ENCODE measurements at places on chromosomes 3 and 15. TPM values are rescaled to one million over a fixed set of nuclear protein-coding genes. Genes with fewer than 3 reads are reported as not detected.
A peak's percentile ranks its signal among the peaks of the same experiment; 100 is the strongest.

The SLC27A2 gene
- total RNA-seq, result 9.9 TPM

The FBXO40 gene
- total RNA-seq, result not detected

DNA sequence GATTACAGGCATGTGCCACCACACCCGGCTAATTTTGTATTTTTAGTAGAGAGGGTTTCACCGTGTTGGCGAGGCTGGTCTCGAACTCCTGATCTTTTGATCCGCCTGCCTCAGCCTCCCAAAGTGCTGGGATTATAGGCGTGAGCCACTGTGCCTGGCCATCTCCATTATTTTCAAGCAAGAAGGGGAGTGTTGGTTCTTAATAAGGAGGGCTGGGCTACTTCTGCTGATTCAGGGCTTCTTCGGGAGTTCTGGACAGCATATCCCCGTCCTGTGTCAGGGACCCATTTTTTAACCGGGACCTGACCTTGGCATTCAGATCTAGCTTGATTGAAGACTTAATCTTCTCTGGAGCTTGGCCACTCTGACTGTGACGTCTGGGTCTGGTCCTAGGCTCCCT, 74.1 kb upstream of the SYN2 start:
- no peak for DNase-seq

DNA sequence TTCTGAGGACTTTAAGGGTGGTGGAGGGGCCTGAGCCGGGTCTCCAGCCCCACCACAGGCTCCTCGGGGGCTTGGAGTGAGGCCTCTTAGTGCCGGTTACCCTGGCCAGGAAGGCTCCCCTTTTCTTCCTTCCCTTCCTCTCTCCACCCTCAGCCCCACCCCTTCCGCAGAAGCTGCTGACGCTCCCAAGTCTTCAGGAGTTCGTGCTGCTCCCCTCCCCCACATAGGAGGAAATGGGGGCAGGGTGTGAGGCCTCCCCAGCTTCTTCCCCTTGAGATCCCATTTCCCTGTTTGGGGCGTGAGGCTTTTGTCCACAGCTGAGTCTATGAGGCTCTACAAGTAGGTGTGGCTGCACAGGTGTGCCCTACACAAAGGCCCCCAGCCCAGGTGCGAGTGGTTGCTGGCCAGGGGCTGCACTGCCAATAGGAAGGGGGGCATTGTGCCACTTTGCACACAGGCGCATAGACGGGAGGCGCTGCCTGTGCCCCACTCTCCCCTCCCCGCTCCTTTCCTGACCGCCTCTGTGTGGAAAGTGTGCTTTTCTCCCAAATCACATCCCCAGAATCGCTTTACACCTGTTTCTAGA, 915 bp upstream of the CALML4 start:
- DNase-seq, result no peak

- no peak for DNase-seq
Measured at GRCh38 chr15:88073391-88073691, 183.2 kb downstream of the NTRK3 start.

DNA sequence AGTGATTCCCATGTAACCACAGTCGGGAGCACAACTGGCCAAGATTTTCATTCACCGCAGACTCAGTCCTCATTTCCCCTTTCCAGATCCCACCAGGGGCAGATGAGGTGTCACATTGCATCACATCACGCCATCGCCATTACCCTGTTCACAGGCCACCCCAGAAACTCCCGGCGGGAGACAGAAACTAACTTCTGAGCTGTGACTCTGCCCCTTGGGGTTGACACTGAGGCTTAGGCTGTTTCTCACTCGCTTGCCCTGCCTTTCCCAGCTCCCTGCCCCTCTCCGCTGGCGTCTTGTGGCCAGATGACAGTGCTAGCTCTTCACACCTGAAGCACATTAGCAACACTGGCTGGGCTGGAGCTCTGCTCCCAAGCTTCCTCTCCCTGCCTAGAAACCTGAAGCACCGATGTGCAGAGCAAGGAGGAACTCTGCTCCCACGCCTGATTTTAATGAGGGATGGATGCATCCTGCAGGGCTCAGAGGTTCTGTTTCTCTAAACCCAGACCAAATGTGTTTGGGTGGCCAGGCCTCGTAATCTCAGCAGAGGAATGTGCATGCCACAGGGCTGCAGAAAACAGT, 88.8 kb upstream of the CTDSPL start:
- DNase-seq, result no peak

DNA sequence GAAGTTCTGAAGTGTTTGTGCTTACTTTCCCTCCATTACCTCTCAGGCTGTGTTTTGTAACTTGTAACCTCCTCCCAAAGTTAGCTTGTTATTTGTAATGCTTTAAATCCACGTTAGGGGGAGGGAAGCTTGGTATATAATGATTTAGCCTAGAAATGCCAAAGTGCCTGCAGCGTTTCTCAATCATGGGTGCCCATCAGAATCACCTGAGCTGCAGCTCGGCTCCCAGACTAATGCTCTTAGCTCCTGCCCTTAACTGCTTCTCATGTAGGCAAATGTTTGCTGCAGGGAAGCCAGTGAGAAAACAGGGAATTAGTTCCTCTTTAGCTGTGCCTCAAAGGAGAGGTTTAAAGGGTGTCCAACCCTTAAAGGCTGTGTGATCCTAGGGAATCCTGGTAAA, 219.2 kb upstream of the NAALADL2 start:
- DNase-seq, result no peak

The RASGRP1 gene
- total RNA-seq, result 105 TPM

The ZNF860 gene
- total RNA-seq, result not detected

GRCh38 chr3:15633159-15633558, 31.6 kb downstream of the BTD start:
- DNase-seq, result no peak

DNA sequence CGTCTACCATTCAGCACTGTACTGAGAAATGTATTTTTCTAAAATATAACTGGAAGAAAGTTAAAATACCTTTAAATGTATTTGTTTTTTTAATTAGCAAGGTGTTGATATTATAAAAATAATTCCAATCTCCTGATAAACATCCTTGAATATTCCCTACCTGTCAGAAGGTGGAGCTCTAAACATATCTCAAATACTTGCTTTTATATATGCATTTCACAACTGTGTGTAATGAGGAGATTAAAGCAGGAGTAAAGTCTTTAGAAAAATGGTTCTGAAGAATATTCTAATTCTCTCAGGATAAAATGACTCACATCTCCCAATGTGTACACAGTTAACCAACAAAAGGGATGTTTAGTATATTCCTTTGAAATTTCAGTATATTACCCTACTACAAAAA, 422.7 kb downstream of the PLCL2 start:
- no peak for DNase-seq

The RASL12 gene
- total RNA-seq, result not detected

DNA sequence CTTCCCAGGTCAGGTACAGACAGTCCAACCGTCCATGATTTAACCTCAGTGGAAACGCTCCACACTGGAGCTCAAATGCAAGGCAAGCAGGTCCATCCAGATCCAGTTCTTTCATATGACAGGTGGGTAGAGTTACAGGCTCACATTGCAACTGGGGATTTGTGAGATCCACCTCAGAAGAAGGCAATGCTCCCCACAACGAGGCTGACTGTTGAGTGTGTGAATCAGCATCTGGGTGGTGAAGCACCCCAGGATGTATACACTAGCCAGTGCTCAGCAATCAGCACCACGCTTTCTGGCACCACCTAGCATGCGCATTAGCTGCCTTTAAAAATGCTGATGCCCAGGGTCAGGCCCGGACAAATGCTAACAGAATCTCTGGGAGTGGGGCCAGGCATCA, 343.5 kb upstream of the ICE2 start:
- no peak for DNase-seq

GRCh38 chr15:42079401-42079908, 14.9 kb downstream of the PLA2G4D start:
- no peak for DNase-seq

The ALDH1L1 gene
- total RNA-seq, result not detected

The TMPRSS7 gene
- not detected for total RNA-seq

GRCh38 chr3:107235928-107236315, 141.3 kb upstream of the CCDC54 start:
- peak; percentile 52 for DNase-seq

The FETUB gene
- not detected for total RNA-seq

The RPL32 gene
- 2,981 TPM for total RNA-seq

The ADGRG7 gene
- total RNA-seq, result 24.7 TPM

The LIPH gene
- total RNA-seq, result not detected

The ATP13A5 gene
- not detected for total RNA-seq

DNA sequence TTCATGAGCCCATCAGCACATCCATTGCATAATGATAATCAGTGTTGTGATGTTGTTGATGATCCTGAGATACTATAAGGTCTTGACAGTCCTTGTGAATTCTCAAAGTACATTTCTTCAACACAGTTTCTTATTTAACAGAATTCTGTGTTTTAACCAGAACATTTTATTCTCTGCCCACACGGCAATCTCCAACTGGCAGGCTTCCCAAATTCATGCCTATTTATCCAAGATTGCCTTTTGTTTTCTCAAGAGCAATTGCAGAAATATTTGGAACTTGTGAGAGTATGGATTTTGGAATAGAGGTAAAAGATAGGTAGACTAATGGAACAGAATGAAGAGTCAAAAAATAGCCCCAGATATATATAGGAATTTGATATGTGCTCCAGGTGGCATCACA, 116.0 kb downstream of the UACA start:
- no peak for DNase-seq

The WDR93 gene
- not detected for total RNA-seq

GRCh38 chr15:33729653-33730052, 238.6 kb upstream of the CHRM5 start:
- no peak for DNase-seq

The RHCG gene
- not detected for total RNA-seq

- DNase-seq, result peak; percentile 60
Measured at GRCh38 chr3:126245811-126246727, 65.7 kb upstream of the ALDH1L1 start.

The SERPINI1 gene
- 1.0 TPM for total RNA-seq

The LRIG1 gene
- 13.0 TPM for total RNA-seq

DNA sequence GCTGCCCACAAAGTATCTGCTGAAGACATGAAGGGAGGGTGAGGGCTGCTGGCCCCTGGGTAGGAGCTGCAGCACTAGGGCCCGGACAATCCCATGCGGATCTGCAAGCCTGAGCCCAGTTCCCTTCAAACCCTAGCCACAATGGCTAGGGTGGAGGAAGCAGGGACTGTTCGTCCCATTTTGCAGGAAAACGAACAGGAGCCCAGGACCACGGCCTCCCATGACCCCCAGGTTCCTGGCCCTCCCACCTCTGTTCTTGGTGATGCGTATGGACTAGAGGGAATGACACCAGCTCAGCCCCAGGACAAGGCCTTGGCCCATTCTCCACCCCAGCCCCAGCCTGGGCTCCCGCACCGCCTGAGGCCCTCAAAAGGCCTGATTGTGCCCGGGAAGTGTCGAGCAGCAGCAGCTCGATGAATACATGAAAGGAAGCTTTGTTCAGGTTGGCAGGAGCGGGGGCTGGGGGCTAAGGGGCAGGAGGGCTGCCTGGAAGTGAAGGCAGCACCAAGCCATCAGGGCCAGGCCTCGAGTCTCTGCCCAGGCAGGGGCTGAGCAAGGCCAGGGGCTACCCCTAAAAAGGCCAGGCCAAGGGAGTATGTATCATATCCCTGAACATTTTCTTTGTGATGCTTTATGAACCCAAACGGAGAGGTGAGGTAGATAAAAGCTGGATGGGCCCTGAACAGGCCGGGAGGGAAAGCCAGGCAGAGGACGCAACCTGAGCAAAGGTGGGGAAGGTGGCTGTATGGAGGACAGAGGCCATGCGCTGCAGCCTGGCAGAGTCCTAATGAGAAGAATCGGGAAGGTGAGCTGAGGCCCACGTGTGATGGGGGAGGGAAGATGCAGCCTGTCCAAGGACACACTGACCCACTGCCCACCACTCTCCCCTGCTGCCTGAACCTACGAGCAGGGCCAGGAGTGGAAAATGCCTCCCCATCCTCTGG, 12.2 kb downstream of the SEMA7A start:
- DNase-seq, result no peak

DNA sequence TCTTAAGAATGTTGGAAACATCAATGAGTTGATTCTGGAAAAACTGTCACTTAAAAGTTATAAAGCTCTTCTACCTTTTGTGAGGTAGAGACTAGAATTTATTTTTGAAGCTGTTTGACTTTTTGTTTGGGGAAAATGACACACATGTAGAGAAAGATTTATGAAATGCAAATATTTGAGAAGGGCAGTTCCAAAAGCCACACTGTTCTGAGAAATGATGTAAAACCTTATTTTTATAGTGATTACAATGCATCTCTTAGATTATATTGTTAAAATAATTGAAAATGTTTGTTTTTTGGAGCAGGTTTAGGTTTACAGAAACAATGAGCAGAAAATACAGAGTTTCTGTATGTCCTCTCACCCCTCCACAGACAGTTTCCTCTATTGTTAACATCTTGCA, 116.1 kb upstream of the CMC1 start:
- DNase-seq, result no peak

- DNase-seq, result peak; percentile 17
Measured at GRCh38 chr15:28107111-28107903, 8.2 kb upstream of the OCA2 start.

DNA sequence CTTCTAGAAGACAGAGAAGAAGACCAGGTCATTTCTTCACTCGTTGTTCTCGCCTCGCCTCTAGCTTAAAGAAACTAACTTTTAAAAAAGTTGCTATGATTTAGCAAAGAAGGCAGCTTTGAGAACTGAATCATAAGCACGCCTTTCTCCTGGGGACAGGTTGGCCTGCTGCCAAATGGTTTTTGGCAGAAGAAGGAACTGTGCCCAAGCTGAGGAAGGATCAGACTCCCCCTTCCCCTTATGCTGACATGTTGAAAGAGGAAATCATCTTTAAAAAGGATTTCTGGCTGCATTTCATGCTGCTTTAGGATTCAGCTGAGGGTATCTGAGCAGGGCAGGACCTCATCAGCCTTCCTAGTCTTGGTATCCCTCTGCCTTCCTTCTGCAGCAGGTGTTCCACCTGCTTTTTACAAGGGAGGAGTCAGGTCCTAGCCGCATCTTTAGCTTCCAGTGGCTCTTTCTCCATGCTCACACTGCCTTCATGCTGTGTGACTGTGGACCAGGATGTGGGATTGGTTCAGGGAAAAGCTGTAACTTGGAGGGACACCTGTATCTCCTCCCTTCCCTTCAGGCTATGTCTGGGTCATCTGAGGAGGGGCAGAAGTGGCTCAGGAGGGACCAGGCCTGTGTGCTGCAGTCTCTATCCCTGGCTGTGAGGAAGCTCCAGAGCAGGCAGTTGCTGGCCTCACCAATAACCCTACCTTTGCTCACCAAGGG, 34.1 kb upstream of the HACD2 start:
- no peak for DNase-seq
